ENCODE measurements at places on chromosomes 3 and 15. TPM values are rescaled to one million over a fixed set of nuclear protein-coding genes. Genes with fewer than 3 reads are reported as not detected.

RPL39L gene
- 3.2 TPM for total RNA-seq

ALPK3 gene
- total RNA-seq, result 140 TPM

CLSTN2 gene
- 4.5 TPM for total RNA-seq

TMC3 gene
- not detected for total RNA-seq

RHOA gene
- total RNA-seq, result 291 TPM

FNDC3B gene
- 62.9 TPM for total RNA-seq

ZBTB38 gene
- 189 TPM for total RNA-seq

DUOXA2 gene
- total RNA-seq, result not detected

C3orf20 gene
- not detected for total RNA-seq

TGM4 gene
- total RNA-seq, result not detected

CCDC9B gene
- 148 TPM for total RNA-seq

IL17RB gene
- total RNA-seq, result 0.64 TPM

P2RY13 gene
- total RNA-seq, result 0.45 TPM

MEIS2 gene
- 38.3 TPM for total RNA-seq

DNASE1L3 gene
- 0.58 TPM for total RNA-seq

LINGO1 gene
- total RNA-seq, result 1.8 TPM

C3orf85 gene
- total RNA-seq, result not detected

SIDT1 gene
- 2.6 TPM for total RNA-seq

TF gene
- 2.4 TPM for total RNA-seq

STARD5 gene
- 1.6 TPM for total RNA-seq

CALML4 gene
- 5.6 TPM for total RNA-seq

PCLAF gene
- not detected for total RNA-seq

LRTM1 gene
- not detected for total RNA-seq

SNX33 gene
- 9.1 TPM for total RNA-seq

CASR gene
- total RNA-seq, result 0.02 TPM

SLC2A2 gene
- not detected for total RNA-seq

MOBP gene
- 0.17 TPM for total RNA-seq

TPRG1 gene
- total RNA-seq, result 2.6 TPM

SCG5 gene
- total RNA-seq, result not detected

ALG1L2 gene
- total RNA-seq, result not detected

ANKRD34C gene
- 0.43 TPM for total RNA-seq

TMCO5A gene
- total RNA-seq, result not detected

PIK3CB gene
- 23.4 TPM for total RNA-seq

ACSBG1 gene
- not detected for total RNA-seq

RASL12 gene
- 20.8 TPM for total RNA-seq

SLC28A2 gene
- not detected for total RNA-seq

Data from heart left ventricle (tissue), 16 donors.